ENCODE measurements at places on chromosomes 1 and 21.
A peak's percentile ranks its signal among the peaks of the same experiment; 100 is the strongest.

DNA sequence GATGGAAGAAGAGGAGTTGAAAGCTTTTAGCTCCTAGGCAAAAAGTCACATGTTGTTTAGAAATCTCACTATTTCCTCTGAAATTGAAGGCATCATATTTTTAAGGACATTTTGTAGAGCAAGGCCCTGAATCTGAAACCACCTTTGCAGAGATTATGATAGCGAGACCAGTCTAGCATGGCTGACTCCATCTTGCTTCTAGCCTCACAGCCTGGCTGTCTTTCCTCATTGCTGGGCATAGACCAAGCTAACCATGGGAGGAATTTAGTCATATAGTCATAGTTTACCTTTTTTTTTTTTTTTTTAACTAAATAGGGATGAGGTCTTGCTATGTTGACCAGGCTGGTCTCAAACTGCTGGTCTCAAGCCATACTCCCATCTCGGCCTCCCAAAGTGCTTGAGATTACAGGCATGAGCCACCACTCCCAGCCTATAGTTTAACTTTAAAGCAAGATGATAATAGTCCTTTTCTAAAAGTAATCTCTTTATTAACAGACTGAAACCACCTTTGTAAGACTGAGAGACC is 42.2 kb upstream of the ZNF326 start:
- no peak for DNase-seq

GRCh38 chr1:156608981-156609380 is 7.7 kb upstream of the GPATCH4 start:
- DNase-seq = no peak

DNA sequence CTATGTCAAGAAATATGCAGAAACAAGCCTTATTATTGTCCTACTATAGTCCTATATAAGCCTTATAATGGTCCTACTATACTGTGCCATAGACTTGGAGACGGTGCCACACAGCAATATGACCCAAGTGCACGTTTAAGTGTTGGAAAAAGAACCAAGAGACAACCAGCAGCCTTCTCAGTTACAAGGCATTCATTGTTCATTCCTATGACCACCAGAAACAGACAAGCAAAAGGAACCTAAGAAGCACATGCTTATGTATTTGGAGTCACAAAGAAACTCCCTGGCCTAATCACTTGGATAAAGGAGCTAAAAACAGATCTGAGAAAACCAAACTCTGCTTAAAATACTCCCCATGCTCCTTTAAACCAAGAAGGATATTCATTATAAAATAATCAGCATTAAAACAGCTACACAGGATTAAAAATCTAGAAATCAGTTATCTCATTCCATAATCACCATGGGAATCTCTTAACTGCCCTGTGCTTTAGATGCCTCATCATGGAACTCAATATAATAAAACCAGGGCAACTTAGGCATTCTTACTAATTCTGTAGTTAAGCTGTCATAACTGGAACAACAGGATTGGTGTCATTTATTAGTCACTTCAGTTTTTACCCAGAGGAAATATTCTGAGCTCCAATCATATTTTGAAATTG is 7.0 kb downstream of the COLGALT2 start:
- no peak for DNase-seq

GRCh38 chr1:183023601-183024316 is 539 bp downstream of the LAMC1 start:
- peak; percentile 1 for DNase-seq

- no peak for DNase-seq
Measured at GRCh38 chr1:213125643-213126042, 74.6 kb downstream of the RPS6KC1 start.

DNA sequence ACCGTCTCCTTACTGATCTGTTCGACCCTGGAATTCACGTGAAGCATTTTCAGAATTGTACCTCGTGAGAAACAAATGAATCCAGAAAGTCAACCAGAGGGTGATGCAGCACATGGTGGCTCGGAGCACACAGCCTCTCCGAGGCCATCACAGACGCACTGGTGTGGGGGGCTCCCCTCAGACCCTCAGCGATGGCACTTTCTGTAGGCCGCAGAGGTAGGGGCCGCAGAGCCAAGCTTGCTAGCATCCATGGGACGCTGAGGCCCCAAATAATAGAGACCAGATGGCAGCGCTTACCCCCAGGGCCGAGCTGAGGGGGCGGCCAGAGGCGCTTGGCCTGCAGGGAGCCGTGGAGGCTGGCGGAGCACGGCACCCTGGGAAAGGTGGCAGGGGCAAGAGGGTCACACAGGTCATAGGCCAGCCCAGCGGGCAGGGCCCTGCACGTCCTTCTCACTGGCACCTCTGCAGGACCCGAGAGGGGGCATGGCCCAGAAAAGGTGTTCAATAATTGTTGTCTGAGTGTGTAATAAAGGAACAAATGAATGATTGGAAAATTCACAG is 28.1 kb upstream of the COL6A2 start:
- DNase-seq = no peak

GRCh38 chr1:158025576-158026230 is 32.3 kb downstream of the KIRREL1 start:
- DNase-seq = no peak

GRCh38 chr1:152182431-152182830 is 23.4 kb upstream of the RPTN start:
- DNase-seq = no peak

DNA sequence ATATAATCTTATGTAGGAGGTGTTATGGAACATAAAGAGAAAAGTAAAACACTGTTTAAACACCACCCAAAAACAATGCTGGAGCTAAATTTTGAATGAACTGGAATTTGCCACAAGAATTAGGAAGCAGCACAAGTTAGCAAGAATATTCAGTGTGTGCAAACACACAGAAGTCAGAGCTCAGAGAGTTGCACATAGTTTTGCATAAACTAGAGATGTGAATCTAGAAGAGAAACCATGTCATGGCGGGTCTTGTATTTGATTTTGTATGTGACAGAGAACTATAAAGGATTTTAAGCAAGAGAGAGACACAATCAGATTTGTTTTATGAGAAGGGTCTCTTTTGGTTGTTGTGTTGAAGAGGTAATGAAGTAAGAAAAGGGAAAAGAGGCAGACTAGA is 38.2 kb downstream of the SELENOF start:
- DNase-seq = no peak

GRCh38 chr1:51745304-51745570 is 128.3 kb downstream of the OSBPL9 start:
- no peak for DNase-seq

GRCh38 chr1:92219028-92219427 is 1.3 kb downstream of the C1orf146 start:
- DNase-seq = no peak

- no peak for DNase-seq
Measured at GRCh38 chr1:150505431-150505830, 2.5 kb upstream of the ECM1 start.

DNA sequence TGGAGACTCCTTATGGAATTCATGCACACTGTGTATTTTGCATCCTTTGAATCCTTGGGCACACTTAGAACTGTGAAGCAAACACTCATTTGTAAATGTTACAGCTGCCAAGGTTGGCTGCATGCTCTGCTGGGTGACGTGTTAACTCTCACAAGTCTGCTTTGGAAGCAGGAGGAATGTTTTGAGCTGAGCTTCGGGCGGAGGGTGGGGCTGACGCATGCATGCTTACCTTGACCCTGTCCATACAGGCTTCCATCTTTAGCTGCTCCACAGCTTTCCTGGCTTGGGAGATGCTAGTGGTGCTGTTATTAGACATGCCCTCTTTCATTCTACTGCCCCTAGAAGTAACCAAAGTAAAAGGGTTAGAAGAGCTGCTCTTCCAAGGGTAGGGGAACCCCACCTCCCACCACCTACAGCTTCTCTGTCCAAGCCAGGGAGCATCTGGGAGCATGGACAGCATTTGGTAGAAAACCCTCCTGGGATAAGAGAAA is 66.0 kb downstream of the GNG4 start:
- DNase-seq = no peak

GRCh38 chr1:15803380-15803779 is 4.1 kb downstream of the UQCRHL start:
- DNase-seq = no peak

- no peak for DNase-seq
Measured at GRCh38 chr1:55262822-55263221, 47.7 kb upstream of the USP24 start.

GRCh38 chr1:10179406-10180091 is 30.8 kb upstream of the KIF1B start:
- DNase-seq = no peak

DNA sequence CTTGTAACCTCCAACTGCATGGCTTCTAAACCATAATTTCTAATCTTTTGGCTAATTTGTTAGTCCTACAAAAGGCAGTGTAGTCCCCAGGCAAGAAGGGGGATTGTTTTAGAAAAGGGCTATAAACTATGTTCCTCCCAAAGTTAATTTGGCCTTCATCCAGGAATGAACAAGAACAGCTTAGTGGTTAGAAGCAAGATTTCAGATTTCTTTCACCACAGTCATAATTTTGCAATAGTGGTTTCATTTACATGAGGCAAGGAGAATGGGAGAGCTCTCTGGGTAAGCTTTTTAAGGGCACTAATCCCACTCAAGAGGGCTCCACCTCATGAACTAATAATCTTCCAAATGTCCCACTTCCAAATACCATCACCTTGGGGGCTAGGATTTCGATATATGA is 1353.9 kb downstream of the NCAM2 start:
- DNase-seq = no peak

DNA sequence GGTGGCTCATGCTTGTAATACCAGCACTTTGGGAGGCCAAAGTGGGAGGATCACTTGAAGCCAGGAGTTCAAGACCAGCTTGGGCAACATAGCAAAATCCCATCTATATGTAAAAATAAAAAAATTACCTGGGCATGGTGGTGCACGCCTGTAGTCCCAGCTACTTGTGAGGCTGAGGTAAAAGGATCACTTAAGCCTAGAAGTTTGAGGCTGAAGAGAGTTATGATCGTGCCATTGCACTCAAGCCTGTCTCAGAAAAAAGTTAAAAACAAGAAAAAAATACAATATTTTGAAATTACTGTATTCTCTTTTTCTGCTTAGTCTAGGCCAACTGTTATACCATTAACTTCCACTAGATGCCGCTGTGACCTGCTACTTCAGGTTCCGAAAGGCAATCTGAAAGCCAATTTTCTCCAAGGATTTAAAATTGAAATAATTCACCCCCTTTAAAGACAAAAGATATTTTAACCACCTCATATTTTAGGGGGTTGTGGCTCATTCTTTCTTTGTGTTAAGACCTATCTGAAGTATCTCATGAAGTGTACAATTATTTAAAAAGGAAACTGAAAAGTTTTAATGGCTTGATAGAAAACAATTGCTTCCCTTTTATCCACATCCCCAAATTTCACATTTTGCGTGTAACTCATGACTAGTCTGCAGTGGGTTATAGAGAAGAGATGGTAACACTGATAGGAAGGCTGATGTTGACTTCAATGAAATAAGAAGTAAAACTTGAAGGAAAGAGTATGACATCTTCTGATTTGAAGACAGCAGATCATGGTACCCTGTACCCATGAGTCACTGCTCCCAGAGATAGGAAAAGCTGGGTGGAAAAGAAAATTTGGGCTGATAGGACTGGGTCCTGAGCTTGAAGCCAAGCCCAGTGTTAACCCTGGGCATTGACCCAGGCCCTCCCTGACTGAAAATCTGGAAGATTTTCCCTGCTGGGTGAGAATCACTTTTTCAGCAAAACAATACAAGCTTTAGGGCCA is 24.4 kb upstream of the CLDN14 start:
- no peak for DNase-seq

DNA sequence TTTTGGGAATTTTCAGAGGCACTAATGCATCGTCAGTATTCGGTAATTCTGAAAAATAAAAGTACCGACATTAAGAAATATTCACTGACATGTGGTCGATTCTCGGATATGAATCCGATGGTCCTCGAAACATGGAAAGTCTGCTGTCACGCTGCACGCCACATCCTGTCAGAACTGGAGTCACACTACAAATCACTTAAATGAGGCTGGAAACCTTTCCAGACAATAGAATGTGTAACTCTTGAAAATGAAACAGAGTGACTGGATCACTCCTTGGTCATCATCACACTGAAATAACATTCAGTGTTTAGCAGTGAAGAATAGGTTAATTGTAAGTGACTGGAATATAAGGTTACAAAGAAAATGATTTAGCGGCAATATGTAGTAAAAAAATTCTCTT is 620.1 kb upstream of the ADAMTS5 start:
- DNase-seq = no peak

- no peak for DNase-seq
Measured at GRCh38 chr1:230899841-230900251, 31.5 kb upstream of the C1orf198 start.

DNA sequence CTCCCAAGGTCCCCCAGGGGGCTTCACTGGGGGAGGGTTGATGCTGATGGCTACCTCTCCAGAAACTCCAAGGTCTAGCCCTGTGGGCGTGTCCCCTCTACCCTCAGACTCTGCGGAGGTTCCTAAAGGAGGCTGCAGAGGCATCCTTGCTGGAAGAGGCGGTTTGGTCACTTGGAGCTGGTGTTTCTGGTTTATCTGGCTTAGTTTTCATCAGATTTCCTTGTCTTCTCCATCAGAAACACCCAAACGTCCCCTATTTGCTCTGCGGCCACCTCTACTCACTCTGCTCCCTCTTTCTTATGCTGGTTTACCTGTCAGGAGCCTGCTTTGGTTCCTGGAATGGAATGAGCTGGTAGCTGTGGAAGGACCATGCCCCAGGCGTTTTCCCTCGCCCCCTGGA is 2.5 kb downstream of the PKP1 start:
- no peak for DNase-seq

GRCh38 chr1:167499664-167500101 is 18.6 kb downstream of the CD247 start:
- DNase-seq = no peak

GRCh38 chr1:71994646-71995045 is 287.7 kb downstream of the NEGR1 start:
- no peak for DNase-seq

DNA sequence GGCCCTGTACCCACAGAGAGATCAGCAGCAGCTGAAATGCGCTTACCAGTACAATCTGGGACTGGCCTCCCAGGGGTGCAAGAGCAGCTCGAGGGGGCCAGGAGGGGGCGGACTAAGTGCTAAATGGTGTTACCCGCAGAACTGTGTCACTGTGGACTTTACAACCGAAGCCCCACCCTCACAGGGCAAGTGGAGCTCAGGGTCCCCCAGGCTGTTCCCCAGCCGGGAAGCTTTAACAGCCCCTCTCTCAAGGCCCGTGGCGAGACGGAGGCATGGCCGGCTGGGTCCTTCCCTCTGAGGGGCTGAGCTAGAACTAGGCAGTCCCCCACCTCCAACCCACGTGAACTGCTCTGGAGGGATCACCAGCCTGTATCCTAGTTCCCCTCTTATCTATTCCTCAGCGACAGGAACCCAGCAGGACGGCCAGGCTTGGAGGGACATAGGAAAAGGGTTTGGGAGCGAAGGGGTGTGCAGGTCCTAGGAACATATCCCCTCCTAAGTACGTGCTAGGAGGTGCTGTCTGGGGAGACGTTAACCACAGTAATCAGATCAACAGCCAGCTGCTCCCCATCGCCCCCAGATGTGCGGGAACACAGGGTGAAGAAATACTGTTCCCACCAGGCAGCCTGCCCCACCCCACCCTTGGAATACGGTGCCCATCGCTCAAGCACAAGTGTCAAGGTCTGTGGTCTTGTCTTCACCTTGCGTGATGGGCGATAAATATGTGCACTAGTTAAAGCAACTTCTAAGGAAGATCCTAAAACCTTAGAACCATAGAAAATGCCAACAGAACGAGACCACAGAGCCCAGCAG is 24.4 kb downstream of the ZBTB17 start:
- no peak for DNase-seq

Data from stimulated activated CD8-positive, alpha-beta memory T cell treated with anti-CD3 and anti-CD28 coated beads, Interleukin-4, amount 100 ng/mL, for 4 hours (primary cell).